ENCODE measurements at places on chromosomes 16 and 17. TPM values are rescaled to one million over a fixed set of nuclear protein-coding genes. Genes with fewer than 3 reads are reported as not detected.

DNA sequence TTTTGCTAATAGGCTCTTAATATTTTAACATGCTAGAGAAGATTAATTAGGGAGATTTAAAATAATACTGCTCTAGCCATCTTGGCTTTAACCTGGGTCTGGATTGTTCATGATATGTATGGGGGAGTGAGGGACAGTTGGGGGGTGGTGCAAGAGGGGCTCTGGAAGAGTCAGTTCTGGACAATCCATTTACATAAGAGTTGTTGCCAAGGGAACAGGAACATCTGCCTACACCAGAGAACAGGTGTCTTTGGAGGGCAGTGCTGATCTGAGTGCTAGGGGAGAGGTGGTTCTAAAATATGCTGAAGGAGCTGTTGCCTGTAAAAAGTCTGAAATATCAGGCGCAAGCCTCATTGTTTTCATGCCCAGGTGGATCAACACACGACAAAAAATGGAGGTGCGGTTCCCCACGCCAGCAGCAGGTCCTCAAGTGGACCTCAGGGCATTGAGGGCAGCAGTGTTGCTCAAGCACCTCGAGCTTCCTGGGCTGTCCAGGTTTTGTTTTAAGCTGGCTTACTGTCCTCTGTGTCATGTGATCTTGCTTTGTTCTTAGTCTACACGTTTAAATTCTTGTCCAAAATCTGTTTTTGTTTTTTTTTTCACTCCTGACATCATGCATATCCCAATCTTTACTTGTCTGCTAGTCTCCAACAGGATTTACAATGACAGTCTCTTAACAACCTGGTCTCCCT is 25.4 kb upstream of the WSB1 start:
- no peak for DNase-seq

DNA sequence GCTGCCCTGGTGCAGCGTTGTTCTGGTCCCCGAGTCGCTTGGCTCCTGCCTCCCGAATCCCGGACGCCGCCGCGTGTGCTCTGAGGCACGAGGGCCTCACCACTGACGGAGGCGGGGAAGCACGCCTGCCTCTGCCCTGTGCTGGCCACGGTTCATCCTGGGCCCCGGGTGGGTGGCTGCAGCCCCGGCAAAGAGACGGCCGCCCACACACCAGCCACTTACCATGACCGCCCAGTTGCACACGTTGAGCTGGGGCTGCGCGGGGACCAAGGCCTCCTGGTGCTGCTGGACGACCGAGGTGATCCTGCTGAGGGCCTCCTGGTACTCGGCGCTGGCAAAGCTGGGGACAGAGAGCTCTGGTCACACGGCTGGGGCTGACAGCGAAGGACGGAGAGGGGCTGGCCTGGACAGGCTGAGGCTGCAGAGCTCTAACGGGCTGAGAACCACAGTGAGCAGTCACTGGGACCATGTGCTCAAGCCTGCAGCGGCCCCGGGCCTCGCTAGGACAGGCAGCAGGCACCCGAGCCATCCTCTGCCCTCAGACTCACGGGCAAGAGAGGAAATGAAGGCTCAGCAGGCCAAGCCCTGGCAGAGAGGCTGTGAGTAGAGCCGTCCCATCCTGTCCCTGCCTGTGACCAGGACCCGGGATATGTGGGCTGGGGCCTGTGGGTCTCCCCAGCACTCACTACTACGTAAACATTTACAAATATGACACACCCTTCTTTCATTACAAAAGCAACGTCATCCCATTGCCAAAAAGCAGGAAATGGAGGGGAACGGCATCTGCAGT is 6.3 kb upstream of the APRT start:
- DNase-seq, result no peak

GRCh38 chr16:80526418-80527061 is 14.3 kb upstream of the DYNLRB2 start:
- no peak for DNase-seq

- no peak for DNase-seq
These were observed 2.3 kb upstream of the SHISA6 start for GRCh38 chr17:11238705-11239104.

SLFN14 gene
- polyA plus RNA-seq, result not detected

DNA sequence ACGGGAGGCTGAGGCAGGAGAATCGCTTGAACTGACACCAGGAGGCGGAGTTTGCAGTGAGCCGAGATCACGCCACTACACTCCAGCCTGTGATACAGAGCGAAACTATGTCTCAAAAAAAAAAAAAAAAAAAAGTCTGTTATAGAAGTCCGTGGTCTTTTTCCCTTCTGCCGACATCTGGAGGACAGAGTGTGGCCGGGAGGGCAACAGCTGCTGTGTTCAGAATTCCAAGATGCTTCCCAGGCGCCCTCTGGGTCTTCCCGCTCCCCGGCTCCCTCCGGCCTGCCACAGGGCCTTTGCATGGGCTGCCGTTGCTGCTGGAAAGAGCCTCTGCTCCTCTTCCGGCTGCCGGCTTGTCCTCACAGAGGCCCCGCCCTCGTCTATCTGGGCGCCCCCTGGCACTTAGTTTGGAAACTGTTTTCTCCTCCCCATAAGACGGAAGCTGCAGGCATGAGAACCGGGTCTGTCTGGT is 2.4 kb upstream of the CACNA1H start:
- no peak for DNase-seq

GRCh38 chr17:147796-148740 is 10.7 kb downstream of the SCGB1C2 start:
- peak; percentile 46 for DNase-seq

DNA sequence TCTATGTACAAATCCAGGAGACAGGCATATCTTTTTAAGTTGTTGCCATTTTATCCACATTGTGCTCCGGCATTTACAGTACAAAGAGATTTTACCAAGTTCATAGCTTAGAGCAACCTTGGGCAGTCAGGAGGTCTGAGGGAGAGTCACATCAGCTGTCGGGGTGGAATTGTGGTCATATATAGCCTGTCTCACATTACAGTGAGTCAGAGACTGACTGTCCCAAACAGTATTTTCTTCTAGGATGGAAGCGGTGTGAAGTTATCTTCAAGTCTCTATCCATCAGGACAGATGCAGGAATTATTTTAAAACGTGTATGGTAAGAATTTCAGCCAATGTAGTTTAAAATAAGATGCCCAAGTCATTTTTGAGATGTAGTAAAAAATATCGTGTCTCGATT is 53.0 kb downstream of the GPRC5B start:
- DNase-seq, result no peak

SOX15 gene
- polyA plus RNA-seq, result 1.2 TPM

SULT1A3 gene
- polyA plus RNA-seq, result 21.0 TPM

FAM171A2 gene
- polyA plus RNA-seq, result not detected

GRCh38 chr16:56810954-56811353 is 54.1 kb upstream of the SLC12A3 start:
- DNase-seq, result no peak

- no peak for DNase-seq
These were observed 94.9 kb downstream of the TMEM132E start for GRCh38 chr17:34673995-34674890.

DNA sequence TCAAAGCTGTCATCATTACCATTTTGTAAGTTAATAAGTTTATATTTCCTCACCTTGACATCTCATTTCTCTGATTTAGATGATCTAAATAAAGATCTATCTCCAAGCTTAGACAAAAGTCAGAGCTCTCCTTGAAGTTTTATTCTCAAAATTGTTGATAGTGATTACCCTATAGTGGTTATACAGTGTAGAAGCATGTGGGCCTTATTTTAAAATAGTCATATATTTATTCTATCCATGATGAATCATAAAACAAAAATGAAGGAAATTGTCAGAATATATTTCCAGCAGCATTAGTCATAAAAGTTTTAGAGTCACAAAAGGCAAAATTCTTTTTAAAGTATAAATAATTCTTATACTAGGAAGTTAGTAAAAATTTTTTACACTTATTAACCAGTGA is 49.0 kb downstream of the RHOT1 start:
- no peak for DNase-seq

- DNase-seq, result no peak
These were observed 10.1 kb downstream of the TNFRSF13B start for GRCh38 chr17:16961792-16962191.

DNA sequence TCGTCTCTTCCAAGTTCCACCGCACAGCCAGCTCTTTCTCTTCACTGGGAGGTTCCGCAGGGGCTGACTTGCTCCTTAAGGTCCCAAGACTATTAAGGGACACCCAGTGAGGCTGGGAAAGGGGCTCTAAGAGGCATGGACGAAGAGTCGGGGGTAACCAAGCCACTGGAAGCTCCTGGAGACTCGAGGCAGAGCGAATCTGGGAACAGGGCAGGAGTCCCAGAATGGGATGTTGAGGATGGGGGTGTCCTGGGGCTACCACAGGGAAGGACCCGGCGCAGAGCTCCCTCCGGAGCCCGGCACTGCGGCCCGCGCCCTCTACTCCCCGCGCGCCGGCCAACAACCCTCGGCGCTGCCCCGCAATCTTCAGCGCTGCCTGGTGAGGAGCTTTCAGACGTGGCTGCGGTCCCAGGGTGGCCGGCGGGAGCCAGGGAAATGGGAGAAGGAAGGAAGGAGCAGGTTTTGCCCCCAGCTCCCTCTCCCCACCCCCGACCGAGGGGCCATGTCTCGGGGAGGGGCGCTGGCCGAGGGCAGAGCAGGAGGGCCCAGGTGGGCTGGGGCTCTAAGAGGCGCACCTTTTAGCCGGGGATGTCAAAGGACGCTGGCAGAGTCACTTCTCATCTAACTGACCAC is 581 bp downstream of the CHST5 start:
- DNase-seq, result no peak

TSR1 gene
- 9.0 TPM for polyA plus RNA-seq

DNA sequence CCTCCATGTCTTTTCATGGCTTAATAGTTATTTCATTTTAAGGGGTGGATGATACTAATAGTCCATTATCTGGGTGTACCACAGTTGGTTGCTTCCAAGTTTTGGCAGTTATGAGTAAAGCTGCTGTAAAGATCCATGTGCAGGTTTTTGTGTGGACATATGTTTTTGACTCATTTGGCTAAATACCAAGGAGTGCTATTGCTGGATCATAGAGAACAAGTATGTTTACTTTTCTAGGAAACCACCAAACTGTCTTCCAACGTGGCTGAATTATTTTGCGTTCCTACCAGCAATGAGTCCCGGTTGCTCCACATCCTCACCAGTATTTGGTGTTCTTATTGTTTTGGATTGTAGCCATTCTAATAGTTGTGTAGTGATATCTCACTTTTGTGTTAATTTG is 181.9 kb downstream of the SPECC1 start:
- DNase-seq, result no peak

DNA sequence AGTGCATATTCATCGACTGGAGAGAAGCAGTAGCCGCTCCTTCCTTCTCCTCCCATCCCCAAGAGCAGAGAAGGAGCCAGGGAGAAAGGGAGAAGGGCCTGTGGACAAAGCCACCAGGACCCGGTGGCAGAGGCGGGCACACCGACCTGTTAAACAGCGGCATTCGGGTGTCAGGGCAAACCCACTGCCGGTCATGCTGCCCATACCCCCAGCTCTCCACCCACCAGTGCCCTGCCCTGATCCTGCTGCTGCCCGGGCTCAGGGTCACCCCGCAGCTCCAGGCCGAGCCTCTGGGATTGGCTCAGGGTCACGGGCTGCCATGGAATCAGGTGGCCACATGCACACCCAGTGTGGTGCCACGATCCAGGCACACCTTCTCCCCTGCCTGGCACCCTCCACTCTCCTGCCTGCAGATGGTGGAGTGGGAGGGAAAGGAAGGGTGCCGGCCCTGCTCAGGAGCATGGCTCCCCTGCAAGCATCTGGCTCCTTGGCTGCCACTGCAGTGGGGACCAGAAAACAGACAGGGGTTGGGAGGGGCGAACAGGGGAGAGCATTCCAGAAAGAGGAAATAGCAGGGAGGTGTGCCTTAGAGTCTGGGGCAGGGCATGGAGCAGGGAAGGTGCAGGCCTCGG is 18.3 kb upstream of the RASD1 start:
- no peak for DNase-seq

TNFRSF17 gene
- 3.8 TPM for polyA plus RNA-seq

DNA sequence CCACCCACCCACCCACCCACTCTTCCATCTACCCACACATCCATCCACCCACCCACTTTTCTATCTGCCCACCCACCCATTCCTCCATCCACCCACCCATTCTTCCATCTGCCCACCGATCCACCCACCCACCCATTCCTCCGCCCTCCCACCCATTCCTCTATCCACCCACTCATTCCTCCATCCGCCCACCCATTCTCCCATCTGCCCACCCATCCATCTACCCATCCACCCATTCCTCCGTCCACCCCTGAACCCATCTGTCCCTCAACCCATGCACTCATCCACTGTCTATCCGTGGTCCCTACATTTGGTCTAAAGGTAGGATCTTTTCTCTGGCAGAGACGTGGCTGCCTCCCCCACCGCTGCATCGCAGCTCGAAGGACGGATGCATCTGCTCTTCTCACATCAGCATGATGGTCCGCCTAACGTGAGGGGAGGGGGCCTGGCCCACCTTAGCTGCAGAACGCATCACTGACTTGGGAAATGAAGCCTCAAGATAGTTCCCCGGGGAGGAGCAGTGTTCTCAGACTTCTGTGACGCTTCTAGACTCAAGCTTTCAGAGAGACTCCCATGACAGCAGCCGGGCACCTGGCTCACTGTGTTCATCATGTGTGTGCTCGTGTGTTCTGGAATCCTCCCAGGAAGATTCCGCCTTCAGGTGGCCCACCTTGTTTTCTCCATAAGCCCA is 17.2 kb upstream of the GSE1 start:
- DNase-seq, result no peak

ZNF423 gene
- polyA plus RNA-seq, result 1.2 TPM

DNA sequence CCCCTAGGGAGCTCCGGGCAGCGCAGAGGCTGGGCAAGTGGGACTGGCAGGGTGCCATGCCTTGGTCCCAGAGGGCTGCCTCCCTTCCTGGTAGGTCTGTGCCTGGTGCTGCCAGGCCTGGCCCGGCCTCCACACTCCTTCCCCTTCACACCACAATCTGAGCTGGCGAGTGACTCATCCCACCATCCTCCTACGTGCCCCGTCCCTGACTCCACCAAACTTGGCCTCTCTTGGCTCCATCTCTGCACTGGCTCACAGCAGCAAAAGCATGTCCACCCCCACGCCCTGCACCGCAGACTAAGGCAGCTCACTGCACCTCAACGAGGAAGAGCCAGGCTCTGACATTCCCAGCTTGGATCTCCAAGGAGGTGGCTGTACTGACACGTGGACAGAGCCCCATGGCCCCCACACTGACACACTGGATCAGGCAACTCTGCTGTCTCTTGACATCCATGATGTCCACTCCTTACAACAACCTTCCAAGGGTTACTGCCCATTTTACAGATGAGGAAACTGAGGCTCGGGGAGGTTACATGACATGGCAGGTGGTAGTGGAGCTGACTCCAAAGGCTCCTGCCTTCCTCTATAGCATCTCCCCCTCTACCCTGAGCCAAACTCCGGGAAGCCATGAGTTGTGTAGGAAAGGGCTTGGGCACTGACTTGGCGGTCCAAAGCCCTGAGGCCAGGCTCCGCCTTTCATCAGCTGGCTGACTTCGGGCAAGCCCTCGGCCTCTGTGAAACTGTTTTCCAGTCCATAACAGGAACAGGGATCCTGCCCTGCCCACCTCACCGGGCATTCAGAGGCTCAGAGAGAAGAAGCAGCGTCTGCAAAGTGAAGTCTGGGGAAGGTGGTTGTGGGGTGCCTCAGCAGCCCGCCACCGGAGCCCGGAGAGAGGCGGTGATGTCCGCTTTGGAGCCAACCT is 20.1 kb upstream of the KRT19 start:
- DNase-seq, result peak; percentile 70

GRCh38 chr17:27446569-27447301 is 9.5 kb upstream of the KSR1 start:
- DNase-seq, result no peak

CDH8 gene
- not detected for polyA plus RNA-seq

CXCL16 gene
- 21.6 TPM for polyA plus RNA-seq

- DNase-seq, result no peak
These were observed 71.6 kb upstream of the CREBBP start for GRCh38 chr16:3951861-3952736.

MMP2 gene
- polyA plus RNA-seq, result 7.2 TPM

GRCh38 chr17:48954300-48954755 is 9.7 kb upstream of the SNF8 start:
- DNase-seq, result no peak
